ENCODE measurements at places on chromosomes 13 and 19. TPM values are rescaled to one million over a fixed set of nuclear protein-coding genes. Genes with fewer than 3 reads are reported as not detected.
A peak's percentile ranks its signal among the peaks of the same experiment; 100 is the strongest.

- peaks cover 8% of the 10 kb centered on the region for H3K4me1 ChIP-seq
- H3K27ac ChIP-seq, result no peak overlapping the region
- peaks cover 2% of the 10 kb centered on the region for H3K36me3 ChIP-seq
- DNase-seq, result no peak
These were observed 27.8 kb upstream of the IGSF23 start for GRCh38 chr19:44585371-44586133.

ZNF813 gene
- 5.5 TPM for total RNA-seq

CYP4F12 gene
- not detected for total RNA-seq

DNA sequence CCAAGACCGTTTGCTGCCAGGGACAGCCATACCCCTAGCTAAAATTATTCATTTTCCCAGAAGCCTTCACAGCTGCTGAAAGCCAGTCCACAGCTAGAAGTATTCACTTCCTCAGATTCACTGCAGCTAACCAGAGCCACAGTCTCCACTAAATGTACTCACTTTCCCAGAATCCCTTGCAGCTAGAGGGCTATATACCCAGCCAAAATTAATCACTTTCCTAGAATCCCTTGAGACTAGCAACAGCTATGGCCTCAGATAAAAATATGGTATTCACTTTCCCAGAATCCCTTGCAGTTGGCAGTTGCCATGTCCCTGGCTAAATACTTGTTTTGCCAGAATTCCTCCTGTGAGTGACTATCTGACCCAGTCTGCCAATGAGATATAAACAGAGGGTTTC, 13.8 kb upstream of the MEIS3 start:
- DNase-seq, result no peak

GRCh38 chr13:110047496-110047895, 259.5 kb downstream of the COL4A1 start:
- no peaks in the 10 kb centered on the region for H3K4me1 ChIP-seq
- no peak overlapping the region for H3K4me3 ChIP-seq
- no peak for DNase-seq
- no peaks in the 10 kb centered on the region for H3K36me3 ChIP-seq

DNA sequence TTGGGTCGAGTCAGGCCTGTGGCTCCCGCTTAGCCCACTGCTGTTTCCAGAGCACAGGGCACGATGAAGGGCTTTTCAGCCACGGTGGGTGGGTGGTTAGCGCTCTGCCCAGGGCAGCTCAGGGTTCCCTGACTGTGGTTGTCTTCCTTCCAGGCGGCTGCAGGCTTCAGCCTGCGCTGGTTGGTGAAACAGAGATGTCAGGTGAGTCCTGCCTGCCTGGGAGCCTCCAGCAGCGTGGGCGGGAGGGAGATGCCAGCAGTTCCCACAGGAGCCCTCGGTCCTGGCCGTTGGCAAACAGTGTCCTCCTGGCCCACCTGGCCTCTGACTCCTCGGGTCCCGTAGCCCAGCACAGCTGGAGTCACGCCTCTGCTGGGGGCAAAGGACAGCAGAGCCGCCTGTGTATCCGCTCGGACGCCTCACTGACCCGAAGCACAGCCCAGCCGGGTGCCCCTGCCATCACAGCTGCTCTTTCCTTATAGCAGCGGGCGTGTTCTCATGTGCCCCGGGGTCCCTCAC, 9.7 kb downstream of the ADAT3 start:
- H3K4me1 ChIP-seq, result peaks cover 5% of the 10 kb centered on the region
- no peak overlapping the region for H3K4me3 ChIP-seq
- no peaks in the 10 kb centered on the region for H3K27me3 ChIP-seq
- no peak overlapping the region for H3K27ac ChIP-seq
- H3K36me3 ChIP-seq, result peaks cover 7% of the 10 kb centered on the region
- DNase-seq, result no peak

DNA sequence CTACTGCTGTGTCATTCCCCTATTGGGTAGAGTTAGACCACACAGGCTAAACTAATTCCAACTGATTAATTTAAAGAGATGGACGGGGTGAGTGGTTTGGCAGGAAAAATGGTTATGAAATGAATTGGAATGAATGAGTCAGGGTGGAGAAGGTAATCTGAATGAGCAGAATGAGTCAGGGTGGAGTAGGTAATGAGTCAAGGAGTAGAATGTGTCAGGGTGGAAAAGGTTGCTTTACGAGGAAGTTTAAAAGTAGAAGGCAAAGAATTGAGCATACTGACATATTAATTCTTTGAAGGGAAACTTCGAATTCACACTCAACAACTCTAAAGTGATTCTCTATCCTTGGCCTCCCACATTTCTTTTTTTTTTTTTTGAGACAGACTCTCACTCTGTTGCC, 12.7 kb upstream of the ZNF121 start:
- DNase-seq, result no peak
- H3K4me3 ChIP-seq, result no peak overlapping the region
- H3K27ac ChIP-seq, result no peak overlapping the region
- peaks cover 2% of the 10 kb centered on the region for H3K27me3 ChIP-seq
- H3K4me1 ChIP-seq, result peaks cover 2% of the 10 kb centered on the region

DNA sequence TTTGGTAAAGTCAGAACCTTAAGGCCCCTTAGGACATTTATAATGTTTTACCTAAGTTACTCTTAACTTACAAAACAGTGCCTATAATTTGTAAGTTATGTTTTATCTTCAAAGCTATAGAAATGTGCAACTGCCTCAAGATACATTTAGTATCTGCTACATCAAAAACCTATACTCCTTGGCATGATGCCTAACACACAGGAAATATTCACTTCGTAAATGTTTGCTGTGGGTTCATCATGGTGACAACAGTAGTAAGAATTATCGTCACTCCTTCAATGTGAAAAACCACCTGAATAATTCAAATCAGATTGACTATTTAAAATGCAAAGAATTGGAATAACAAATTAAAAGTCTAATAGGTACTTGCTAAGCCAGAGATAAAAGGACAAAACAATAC, 184.1 kb downstream of the DIAPH3 start:
- H3K36me3 ChIP-seq, result peaks cover 13% of the 10 kb centered on the region
- H3K4me1 ChIP-seq, result no peaks in the 10 kb centered on the region
- no peak overlapping the region for H3K4me3 ChIP-seq
- H3K27ac ChIP-seq, result no peak overlapping the region
- no peaks in the 10 kb centered on the region for H3K27me3 ChIP-seq
- no peak for DNase-seq

PNMA8B gene
- not detected for total RNA-seq

TUBA3C gene
- total RNA-seq, result not detected

- DNase-seq, result no peak
- H3K4me3 ChIP-seq, result no peak overlapping the region
- no peaks in the 10 kb centered on the region for H3K36me3 ChIP-seq
- no peaks in the 10 kb centered on the region for H3K27me3 ChIP-seq
These were observed 727.4 kb upstream of the SLITRK1 start for GRCh38 chr13:84609716-84610115.

GRCh38 chr13:93477238-93477637, 250.6 kb downstream of the GPC6 start:
- H3K27ac ChIP-seq, result no peak overlapping the region
- H3K27me3 ChIP-seq, result no peaks in the 10 kb centered on the region
- H3K36me3 ChIP-seq, result no peaks in the 10 kb centered on the region
- no peak for DNase-seq
- no peak overlapping the region for H3K4me3 ChIP-seq
- H3K4me1 ChIP-seq, result no peaks in the 10 kb centered on the region

PTH2 gene
- total RNA-seq, result not detected

C19orf33 gene
- total RNA-seq, result not detected

NLRP12 gene
- not detected for total RNA-seq

PODNL1 gene
- 0.47 TPM for total RNA-seq

LILRA1 gene
- not detected for total RNA-seq

DNA sequence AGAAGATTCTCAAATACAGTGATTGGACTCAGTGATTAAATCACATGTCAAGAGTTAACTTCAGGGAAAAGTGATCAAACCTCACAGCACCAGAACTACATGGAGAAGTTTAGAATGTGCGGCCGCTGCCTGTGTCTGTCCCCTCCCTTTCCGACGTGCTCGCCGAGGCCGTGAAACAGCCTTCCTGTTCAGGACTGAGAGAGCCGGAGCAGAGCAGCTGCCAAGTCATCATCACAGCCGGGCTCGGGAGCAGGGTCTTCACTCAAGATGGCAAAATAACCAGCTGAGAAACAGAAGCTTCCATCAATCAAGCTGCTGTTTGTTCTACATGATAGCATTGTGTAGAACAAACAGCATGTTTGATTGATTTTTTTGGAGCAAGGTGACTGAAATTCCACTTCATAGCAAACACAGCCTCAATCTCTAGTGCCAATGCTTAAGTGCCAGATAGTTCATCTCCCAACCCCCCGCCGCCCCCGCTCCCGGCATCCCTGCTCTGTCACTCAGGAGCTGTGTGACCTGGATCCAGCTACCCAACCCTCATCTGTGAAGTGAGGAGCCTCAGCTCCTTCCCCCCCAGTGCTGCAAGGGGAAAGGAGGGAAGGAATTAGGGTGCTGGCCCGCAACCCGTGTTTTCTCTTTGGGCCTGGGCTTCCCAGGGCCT, 70.6 kb downstream of the HSPH1 start:
- H3K4me3 ChIP-seq, result no peak overlapping the region
- H3K4me1 ChIP-seq, result no peaks in the 10 kb centered on the region
- no peaks in the 10 kb centered on the region for H3K36me3 ChIP-seq
- peaks cover 44% of the 10 kb centered on the region for H3K27me3 ChIP-seq
- H3K27ac ChIP-seq, result no peak overlapping the region

DNA sequence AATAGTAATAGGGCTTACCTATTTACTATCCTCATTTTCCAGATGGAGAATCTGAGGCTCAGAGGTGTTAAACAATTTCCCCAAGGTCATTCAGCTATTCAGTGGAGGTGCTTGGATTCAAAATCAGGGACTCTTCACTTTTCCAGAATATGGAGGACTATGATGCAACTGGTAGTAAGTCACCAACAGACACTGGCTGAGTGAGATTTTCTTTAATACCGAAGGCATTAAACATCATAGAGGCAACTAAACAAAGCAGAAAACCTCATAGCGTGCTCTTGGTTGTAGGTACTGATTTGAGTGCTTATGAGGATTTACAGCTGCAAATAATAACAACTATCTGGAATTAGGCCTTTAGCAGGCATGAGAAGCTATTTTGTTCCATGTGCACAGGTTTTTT, 134.4 kb downstream of the DLEU7 start:
- H3K4me1 ChIP-seq, result peaks cover 11% of the 10 kb centered on the region
- DNase-seq, result no peak

- H3K4me3 ChIP-seq, result peak overlapping the region; percentile 99
- H3K4me1 ChIP-seq, result peaks cover 30% of the 10 kb centered on the region
- H3K27me3 ChIP-seq, result peaks cover under 1% of the 10 kb centered on the region
These were observed 110.2 kb upstream of the DOCK9 start for GRCh38 chr13:99087954-99088491.

DNA sequence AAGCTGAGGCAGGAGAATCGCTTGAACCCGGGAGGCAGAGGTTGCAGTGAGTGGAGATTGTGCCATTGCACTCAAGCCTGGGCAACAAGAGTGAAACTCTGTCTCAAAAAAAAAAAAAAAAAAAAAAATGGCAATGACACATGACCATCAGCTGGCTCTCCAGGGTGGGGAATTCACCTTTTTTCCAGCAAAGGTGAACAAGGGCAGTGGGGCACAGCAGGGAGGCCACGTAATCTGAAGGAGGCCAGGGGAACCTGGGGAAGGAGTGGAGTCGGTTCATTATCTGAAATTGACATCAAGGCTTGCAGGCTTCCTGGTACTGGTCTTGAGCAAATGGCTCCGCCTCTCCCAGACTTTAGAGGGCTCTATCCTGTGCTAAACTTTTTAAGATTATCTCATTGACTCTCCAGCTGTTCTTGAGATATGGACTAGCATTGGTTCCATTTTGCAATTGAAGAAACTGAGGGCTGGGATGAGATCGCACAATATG, 28.1 kb downstream of the KEAP1 start:
- peaks cover 1% of the 10 kb centered on the region for H3K36me3 ChIP-seq
- H3K4me3 ChIP-seq, result no peak overlapping the region
- DNase-seq, result no peak
- peaks cover 14% of the 10 kb centered on the region for H3K4me1 ChIP-seq
- H3K27ac ChIP-seq, result no peak overlapping the region

GRCh38 chr19:2814426-2814825, 5.2 kb upstream of the ZNF554 start:
- no peaks in the 10 kb centered on the region for H3K27me3 ChIP-seq
- H3K4me1 ChIP-seq, result peaks cover 4% of the 10 kb centered on the region
- H3K4me3 ChIP-seq, result no peak overlapping the region
- H3K36me3 ChIP-seq, result no peaks in the 10 kb centered on the region
- no peak overlapping the region for H3K27ac ChIP-seq

FBN3 gene
- 0.06 TPM for total RNA-seq

Data from activated CD8-positive, alpha-beta memory T cell treated with anti-CD3 and anti-CD28 coated beads, Interleukin-2, amount 10 ng/mL, durations not matched to agents 7 days and 5 days (primary cell).